Lower lobe of right lung (tissue), 2 donors: ENCODE measurements at places on chromosomes 5 and 9.

GRCh38 chr9:112015149-112015548 is 118.5 kb downstream of the UGCG start:
- DNase-seq, result no peak

DNA sequence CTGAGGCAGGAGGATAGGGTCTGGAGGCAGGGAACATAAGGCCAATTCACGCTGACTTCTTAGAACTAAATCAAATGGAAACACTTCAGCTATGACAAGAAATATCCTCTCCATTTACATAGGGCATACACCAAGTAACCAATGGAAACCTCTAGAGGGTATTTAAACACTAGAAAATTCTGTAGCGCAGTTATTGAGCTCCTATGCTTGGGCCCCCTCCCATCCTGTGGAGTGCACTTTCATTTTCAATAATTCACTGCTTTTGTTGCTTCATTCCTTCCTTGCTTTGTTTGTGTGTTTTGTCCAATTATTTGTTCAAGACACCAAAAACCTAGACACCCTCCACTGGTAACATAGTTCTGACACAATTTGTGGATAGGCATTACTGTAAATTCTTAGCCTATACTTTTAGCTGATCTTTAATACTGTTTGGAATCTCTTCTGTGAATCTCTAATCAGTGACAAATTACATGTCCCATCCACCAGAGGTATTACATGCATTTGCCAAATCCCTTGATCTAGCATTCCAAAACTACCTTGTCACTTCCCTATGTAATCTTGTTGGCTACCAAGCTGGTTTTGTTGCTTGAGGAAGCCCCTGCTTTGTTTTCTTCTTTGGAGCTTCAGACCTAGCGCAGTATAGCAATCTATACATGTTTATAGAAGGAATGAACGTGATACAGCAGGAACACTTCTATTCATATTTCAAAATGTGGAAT is 61.6 kb downstream of the ST8SIA4 start:
- no peak for DNase-seq

DNA sequence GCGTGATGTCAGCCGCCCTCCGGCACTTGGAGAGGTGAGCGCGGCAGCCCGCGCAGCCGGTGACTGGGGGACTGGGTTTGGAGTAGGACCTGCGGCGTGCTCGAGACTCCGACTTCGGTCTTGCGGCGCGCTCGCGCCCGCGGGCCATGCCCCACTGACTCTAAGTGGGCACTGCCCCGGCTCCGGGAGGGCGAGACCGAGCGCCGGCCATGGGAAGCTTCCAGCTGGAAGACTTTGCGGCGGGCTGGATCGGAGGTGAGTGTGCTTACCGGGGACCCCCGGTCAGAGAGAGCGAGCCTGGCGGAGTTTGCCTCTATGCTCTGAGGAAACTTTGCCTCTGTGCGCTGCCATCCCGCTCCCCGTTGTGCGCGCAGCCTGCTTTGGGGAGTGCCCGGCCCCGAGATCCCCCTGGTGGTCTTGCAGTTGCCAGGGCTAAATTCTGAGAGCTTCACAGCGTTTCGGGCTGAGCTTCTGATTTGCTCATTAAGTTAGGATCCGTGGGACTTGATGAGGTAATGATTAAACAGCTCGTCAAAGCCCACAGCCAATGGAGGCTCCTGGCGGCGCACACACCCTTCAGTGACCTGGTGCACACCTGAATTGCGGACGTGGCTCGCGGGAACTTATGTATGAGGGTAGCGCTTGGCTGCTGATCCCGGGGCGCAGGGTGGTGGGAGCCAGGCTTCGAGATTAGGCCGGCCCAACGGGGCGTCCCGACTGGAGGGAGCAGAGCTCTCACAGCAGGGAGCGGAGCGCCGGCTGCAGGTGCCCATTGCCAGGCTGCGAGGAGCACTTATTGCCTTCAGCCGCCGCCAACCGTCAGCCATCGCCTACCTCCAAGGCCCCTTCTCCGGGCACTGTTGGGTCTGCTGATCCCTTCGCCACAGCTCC is at the start of gene SLC25A48:
Gene SLC25A48, plus strand, starts transcription at position 25 of the 891 bp plus-strand sequence. Its CDS starts 185 bp downstream, at position 210.
- no peak for DNase-seq

DNA sequence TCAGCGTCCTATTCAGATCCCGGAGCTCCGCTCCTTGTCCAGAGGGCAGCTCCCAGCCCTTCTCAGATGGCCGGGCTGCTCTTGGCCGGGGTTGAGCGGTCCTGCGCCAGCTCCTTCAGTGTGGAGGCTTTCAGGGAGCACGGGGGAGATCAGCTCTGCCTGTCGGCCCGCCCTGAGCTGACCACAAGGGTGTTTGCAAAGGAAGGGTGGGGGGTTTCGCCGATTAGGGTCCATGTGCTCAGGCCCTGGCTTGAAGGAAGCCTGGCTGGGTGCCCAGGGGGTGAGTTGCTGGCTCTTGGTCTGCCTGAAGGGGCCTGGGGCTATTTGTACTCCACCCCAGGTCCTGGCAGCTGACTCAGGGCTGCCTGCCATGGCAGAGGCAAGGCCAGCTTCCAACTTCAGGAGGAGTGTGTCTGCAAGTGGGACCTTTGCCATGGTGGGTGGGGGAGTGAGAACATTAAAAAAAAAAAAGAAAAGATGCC is 250.1 kb upstream of the KLF4 start:
- DNase-seq, result peak; percentile 56

DNA sequence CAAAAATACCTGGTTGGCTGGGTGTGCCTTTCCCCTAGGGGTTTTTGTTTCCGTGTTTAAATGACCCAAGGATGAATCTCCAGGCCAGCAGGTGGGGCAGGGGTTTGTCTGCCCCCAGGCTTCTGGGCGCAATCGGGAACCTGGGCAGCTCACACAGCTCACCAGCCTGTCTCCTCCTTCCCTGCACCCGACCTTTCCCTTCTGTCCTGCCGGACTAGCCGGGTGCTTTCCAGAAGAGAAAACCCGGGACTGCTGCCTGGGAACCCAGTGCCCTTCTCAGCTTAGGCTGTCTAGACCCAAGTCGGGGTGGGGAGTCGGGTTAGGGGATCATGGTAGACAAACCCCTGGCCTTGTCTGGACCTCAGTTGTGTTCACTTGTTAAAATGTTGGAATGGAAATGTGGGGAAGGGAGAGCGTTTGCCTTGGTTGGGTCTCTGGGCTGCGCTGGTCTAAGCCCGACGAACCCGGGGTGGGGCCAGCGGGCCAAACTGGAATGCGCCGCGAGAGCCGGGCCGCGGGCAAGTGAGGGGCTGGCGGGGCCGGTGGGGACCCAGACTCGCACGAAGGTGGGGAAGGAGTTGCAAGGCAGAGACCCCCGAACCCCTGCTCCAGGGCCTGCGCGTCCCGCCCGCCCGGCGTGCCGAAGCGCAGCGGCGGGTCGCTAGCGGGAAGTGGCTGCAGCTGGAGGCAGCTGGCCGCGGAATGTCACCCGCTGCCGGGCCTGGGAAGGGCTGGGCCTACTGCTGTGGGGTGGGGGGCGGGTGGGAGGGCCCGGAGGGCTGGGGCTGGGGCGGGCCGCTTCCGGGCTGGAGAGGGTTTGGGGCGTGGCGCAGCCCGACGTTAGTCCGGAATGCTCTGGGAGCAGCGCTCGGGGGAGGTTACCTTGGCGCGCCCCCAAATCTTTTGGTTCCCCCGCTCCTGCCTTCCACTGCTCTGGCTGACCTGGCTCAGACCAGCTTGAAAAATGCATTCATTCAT is 84.6 kb downstream of the DAB2IP start:
- peak; percentile 88 for DNase-seq

DNA sequence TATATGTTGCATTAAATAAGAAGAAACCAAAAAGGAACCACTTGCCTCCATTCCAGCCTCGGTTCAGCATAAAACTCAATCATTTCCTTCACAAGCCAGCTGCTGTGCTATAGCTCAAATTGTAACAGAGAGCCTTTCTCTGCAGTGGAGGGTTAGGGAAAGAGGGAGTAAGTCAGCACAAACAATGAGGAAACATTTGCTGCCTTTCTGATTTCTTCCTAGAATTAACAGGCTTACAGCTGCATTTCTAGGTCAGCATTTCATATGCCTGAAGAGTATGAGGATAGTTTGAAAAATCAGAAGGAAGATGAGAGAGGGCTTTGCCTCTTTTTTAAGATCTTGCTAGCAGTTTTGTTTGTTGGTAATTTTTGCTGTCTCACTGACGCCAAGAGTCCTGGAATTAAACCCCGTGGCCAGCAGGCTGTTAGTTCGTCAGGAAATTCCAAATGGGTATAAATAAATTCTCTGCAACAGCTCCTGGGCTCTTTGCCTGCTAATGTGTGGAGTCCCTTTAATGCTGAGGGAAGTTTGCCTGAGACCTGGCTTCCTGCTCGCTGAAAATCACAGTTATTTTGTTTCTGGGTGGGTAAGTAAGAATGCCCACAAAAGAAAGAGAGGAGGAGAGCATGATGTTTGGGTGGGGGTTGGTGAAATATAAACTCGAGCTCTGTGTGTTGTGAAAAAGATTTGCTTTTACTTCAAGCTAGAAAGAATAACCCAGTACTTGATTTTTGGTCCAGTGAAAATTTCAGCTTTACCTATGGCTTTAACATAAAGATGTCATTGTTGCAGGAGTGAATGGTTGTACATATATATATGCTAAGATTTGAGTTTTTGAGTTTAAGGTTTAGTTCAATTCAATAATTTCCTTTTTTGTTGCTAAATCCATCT is 148.1 kb upstream of the DMRT1 start:
- no peak for DNase-seq

DNA sequence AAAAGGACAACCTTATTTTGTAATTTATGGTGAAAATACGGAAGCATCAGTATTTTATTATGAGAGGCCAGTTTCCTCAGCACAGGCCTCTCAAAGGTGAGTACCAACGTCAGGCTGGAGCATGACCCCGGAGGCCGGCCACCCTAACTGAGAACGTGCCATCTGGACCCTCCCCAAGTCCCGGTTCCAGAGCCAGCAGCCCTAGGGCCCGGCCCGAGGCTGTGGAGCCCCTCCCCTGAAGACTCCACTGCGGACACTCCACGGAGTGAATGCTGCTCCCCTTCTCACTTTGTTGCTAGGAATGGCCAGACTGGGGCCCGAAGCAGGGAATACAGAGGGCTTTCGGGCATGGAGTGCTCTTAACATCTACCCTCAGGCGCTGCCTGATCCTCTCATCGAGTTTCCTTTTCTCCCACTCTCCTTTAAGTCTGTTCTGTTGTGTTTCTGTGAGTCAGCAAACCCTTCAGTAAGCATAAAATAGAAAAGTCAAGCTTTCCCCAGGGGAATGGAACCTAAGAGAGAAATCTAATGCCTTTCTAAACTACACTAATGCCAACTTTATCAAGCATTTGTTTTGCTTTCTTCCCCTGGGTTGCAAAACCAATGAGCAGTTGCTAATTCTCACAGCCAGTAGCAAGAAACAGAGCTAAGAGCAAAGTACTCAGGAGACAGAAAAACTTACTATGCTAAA is 4.5 kb downstream of the BRD9 start:
- DNase-seq, result no peak

DNA sequence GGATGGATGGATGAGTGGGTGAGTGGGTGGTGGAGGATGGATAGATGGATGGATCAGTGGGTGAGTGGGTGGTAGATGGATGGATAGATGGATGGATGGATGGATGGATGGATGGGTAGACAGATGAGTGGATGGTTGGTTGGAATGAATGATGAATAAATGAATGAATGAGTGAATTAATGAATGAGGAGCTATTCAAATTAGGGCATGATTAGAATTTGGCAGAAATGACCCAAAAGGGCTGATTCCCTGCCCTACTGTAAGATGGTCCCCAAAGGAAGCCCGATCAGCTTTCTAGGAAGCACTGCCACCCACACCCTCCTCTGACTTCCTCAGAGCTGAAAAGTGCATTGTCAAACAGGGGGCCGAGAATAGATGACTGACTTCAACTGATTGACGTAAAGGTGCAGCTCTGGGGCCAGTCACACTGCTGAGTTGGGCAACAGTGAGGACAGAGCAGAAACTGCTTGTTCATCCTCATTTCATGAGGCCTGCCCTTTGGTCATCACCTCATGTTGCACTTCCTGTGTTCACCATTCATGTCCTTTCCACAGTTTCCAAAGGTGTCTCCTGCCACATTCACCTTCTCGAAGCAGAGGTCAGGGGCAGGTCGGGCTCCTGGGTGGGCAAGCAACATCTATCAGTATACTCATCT is 34.3 kb downstream of the NIPAL4 start:
- no peak for DNase-seq

- DNase-seq, result no peak
These were observed 84.4 kb downstream of the CNTLN start for GRCh38 chr9:17219261-17219660.

DNA sequence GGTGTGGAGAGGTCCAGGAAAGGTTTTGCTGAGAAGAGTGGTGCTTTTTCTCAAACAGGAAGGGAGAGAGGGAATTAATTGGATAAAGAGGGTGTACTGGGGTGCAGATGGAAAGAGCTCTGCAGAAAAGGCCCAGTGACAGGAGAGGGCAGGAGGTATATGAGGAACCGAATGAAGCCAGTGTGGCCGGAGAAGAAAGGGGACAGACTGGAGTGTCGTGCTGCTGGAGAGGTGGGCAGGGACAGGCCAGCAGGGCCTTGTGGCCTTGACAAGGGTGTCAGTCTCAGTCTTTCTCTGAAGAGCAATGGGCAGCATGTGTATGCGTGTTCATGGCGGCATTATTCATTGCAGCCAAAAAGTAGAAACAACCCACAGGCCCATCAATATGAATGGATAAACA is 48.1 kb downstream of the ARHGEF37 start:
- no peak for DNase-seq

DNA sequence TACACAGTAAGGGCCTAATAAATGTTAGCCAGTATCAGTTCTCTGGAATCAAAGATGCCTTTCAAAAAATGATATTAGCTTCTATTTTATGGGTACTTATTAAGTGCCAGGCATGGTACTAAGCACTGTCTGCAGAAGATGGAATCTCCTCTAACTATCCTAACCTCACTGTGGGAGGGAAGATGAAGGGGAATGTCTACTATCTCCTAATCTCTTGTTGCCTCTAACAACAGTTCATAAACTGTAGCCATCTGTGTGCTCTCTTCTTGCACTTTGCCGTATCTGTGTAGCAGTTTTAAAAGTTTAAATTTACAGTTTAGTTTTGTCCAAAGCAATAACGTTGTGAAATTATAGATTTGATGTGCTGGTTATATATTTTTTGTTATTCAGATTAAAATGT is 99.6 kb upstream of the CCDC112 start:
- DNase-seq, result no peak

- DNase-seq, result no peak
These were observed 179.0 kb upstream of the TNC start for GRCh38 chr9:115296831-115297565.

DNA sequence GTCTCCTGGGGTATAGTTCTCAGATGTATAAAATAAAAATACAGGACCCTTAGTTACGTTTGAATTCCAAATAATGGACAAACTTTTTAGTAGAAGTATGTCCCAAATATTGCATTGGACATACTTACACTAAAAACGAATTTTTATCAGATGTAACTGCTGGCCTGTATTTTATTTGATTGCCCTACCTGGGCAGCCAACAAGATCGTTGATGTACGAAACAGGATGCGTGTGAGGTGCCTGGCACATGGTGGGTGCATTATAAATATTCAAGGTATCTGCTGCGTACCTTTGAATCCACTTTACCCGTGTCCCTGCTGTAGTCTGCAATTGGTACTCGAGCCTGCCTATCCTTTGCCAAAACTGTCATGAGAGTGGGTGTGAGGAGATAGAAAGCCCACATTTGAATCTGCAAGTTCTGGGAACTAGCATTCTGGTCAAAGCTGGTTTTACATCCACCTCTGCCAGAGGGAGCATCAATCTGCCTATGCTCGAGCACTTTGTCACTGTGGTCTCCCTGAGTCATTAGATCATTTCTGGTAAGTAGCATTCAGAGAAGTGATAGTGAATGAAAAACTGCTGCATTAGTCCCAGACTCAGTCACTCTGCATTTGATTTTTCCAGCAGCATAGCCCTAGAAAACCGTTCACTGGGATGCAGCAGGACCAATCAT is 133.7 kb upstream of the IQGAP2 start:
- no peak for DNase-seq
